NCI-H146 (cell line): ENCODE measurements at places on chromosomes 6 and 20.

DNA sequence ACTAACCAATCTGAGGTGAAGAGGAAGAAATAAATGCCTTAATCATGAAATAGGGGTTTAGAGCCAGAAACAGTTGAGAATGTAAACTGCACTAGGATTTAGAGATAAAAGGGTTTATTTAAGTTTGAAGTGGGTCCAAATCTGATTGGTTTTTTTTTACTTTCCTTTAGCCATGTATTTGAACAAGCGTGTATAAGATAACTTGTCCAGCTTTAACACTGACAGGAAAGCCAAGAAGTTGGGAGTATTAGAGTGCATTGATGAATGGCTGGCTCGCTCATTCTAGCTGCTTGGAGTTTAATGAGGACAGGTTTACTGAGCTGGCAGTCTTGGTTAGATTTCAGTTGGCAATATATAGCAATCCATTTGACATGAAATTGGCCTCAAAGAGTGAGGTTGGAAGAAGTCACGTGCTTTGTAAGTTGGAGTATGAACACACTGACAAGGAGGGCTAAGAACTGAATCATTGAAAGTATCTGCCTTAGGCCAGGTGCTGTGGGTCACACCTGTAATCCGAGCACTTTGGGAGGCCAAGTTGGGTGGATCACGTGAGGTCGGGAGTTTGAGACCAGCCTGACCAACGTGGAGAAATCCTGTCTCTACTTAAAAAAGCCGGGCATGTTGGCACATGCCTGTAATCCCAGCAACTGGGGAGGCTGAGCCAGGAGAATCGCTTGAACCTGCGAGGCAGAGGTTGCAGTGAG lies 13.7 kb downstream of the SRSF3 start:
- no peak for DNase-seq

- peak; percentile 100 for DNase-seq
Measured at GRCh38 chr6:134585517-134585873, 267.6 kb upstream of the SGK1 start.

GRCh38 chr20:38369389-38369788 lies 23.1 kb downstream of the LBP start:
- DNase-seq: no peak

DNA sequence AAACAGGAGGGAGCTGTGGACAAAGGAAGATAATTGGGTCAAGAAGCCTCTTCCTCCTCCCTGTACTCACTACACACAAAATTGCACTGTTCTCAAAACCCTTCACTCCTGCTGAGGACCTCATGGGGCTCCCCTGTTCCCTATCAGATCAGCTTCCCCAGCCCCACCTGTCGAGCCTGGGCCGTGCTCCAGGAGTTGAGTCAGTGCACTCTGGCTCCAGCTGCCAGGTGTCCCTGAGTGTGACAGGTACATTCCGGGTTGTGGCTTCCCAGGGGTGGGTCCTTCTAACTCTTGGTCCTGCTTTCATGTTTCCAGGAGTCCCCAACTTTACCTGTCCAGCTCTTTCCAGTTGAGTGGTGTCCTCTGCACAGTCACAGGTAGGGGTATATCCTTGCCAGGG lies 8.4 kb downstream of the RAB5IF start:
- DNase-seq: peak; percentile 60

- DNase-seq: peak; percentile 69
Measured at GRCh38 chr6:33716890-33717632, 5.6 kb upstream of the UQCC2 start.

GRCh38 chr6:144343701-144344428 lies 58.7 kb downstream of the UTRN start:
- DNase-seq: no peak

GRCh38 chr6:38445925-38446324 lies 193.8 kb downstream of the BTBD9 start:
- no peak for DNase-seq

DNA sequence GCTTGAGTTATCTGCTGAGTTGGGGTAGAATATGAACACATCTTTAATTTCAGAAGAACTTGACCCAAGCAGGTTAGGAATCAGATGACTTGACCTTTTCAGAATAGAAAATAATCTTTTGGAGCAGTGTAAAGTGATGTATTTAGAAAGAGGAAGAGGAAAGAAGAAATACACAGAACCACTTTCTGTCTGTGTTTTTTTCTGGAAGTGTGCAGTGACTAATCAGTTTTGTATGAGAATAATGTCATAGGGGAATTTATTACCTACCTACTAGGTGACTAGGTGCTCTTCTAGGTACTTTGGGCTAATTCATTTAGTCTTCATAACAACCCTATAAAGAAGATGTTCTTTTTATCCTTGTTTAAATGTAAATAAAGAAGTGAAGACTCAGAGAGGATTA lies 3.0 kb downstream of the PPP1R14C start:
- DNase-seq: no peak

- peak; percentile 91 for DNase-seq
Measured at GRCh38 chr20:32819992-32820697, 391 bp downstream of the MAPRE1 start.

DNA sequence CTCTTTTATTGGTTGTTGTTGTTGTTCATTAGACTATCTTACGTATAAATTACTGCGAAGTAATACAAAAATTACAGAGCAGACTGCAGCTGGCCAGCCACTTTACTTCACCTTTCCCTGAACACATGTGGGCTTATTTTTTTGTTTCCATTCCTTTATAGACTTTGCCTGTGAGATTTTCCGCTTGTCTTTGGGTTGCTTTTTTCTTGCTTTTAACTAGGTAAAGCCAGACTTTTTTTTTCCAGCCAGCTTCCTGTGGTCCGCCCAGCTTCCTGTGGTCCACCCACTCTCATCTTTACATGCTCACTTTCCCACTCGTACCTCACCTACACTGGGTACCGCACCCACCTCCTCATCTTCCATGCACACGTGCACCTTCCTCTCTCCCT lies 79.0 kb downstream of the IPCEF1 start:
- peak; percentile 22 for DNase-seq

DNA sequence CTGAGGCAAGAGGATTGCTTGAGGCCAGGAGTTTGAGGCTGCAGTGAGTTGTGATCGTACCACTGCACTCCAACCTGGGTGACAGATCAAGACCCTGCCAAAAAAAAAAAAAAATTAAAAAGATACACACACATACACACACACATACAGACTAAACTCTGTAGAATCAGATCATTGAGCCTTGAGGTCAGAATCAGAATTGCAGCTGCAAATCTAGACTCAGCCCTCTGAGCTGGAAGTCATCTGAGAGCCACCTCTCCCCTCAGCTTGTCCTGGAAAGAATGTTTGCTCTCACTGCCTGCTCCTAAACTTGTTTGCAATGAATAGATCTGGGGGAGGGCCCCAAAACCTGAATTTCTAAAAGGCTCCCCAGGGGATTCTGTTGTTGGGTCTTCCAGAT lies 41.4 kb upstream of the ANGPT4 start:
- no peak for DNase-seq

DNA sequence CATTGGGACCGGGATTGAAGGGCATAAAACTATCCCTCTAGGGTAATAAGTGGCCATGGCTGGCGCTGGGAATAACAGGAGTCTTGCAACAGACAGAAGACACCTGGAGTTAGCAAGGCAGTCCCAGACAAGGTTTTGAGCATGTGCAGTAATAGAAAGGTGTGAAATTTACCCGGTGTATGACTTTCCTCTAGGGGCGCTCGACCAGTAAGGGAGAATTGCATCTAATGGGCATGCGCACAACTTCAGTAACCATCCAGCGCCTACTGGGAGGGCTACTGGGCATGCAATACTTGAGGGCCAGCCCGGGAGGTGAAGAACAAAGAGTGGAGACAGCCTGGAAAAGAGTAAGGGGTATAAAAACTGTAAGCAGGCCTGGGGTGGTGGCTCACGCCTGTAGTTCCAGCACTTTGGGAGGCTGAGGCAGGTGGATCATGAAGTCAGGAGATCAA lies 32.7 kb downstream of the SERPINB6 start:
- DNase-seq: no peak

DNA sequence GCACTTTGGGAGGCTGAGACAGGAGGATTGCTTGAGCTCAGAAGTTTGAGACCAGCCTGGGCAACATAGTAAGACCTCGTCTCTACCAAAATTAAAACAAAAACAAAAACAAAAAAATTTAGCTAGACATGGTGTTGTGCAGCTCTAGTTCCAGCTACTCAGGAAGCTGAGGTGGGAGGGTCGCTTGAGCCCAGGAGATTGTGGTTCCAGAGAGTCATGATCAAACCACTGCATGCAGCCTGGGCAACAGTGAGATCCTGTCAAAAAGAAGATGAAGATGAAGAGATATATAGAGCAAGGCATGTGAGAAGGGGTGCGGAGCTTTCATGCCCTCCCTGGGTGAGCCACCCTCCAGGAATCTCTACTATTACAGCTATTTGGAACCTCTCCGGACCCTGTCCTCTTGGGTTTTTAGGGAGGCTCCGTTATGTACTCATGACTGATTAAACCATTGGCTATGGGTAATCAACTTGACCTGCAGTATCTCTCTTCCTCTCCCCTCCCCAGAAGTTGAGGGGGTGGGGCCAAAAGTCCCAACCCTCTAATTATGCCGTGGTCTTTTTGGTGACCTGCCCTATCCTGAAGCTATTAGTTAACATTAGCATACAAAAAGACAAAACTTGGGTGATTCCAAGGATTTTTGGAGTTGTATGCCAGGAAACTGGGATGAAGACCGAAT lies 9.0 kb downstream of the POLH start:
- DNase-seq: no peak

- no peak for DNase-seq
Measured at GRCh38 chr6:105783333-105783935, 302.7 kb upstream of the PRDM1 start.

- DNase-seq: peak; percentile 83
Measured at GRCh38 chr6:36822506-36823269, 16.6 kb downstream of the CPNE5 start.

DNA sequence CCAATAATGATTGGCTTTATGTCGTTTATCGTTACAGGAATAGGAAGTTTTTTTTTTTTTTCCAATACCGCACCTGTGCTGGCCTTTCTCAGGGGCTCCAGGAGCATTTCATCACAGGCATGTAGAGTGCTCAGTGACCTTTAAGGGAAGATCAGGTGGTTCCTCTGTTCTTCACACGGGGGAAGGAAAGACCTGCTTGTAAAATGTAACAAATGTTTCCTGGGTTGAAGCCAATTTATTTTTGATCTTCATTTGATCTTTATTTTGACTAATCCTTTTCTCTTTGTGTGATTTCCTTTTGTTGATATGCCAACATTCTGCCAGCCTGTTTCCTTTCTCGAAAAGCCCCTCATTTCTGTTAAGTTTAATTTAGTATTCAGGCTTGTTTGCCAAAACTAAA lies 61.9 kb upstream of the HBS1L start:
- no peak for DNase-seq

DNA sequence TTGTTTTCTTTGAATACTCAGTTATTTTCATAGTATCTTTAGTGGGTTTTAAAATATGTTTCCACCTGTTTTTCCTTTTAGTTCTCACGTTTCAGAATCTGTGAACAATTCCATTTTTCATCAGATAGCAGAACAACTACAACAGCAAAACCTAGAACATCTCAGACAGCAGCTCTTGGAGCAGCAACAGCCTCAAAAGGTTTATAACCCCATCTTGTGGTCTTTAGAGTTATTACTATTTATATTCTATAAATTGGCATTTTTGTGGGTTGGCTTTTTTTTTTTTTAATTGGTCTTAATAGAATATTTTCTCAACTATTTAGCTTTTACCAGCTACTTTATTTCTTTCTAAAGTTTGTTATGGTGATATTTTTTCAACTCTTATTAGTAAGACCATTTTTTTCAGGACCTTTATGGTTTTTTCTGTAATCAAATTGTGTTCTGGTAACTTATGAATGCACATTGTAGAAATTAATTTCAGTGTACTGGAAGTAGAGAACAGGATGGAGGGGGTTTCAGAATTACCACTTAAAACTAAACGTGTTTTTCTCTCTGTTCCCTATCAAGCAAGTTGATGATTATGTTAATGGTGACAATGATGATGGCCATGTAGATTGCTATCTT lies 72.2 kb downstream of the SCAF8 start:
- peak; percentile 48 for DNase-seq

GRCh38 chr20:38447931-38448675 lies 13.0 kb upstream of the SNHG17 start:
- DNase-seq: peak; percentile 31

DNA sequence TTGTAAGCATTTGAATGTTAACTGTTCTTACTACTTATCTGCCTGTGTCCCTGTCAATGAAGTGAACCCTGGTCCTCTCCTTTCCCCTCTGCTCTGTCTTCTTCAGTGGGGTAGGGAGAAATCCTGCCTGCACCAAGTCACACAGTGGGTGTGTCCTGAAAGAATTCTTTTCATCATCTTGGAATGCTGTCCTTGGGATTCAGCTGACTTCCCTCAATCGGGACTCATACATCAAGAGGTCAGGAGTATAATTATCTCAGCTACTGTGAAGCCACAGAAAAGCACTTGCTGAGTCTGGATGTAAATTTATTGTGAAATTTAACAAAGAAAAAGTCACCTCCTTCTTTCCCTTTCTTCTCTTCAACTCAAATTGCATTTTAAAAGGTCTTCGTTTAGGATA lies 328.5 kb downstream of the SOX4 start:
- no peak for DNase-seq

DNA sequence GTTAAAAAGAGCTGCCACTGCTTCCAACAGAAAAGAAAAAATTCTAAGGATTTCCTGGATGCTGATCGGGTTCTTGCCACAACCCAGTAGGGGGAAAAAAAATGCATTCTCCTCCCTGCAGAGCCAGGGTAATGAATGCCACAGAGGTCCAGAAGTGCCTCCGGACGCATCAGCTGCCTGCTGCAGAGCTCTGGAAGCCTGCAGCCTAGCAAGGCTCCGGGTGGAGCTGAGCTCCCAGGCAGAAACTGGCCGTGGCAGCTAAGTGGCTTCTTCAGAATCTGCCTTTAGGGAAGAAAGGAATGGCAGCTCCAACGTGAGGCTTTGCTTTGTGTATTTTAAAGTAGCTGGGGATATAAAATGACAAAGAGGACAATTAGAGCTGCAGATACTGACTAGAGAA lies 155.0 kb downstream of the CFAP61 start:
- DNase-seq: peak; percentile 83

GRCh38 chr20:35908007-35908406 lies 46.3 kb downstream of the SCAND1 start:
- DNase-seq: peak; percentile 93

DNA sequence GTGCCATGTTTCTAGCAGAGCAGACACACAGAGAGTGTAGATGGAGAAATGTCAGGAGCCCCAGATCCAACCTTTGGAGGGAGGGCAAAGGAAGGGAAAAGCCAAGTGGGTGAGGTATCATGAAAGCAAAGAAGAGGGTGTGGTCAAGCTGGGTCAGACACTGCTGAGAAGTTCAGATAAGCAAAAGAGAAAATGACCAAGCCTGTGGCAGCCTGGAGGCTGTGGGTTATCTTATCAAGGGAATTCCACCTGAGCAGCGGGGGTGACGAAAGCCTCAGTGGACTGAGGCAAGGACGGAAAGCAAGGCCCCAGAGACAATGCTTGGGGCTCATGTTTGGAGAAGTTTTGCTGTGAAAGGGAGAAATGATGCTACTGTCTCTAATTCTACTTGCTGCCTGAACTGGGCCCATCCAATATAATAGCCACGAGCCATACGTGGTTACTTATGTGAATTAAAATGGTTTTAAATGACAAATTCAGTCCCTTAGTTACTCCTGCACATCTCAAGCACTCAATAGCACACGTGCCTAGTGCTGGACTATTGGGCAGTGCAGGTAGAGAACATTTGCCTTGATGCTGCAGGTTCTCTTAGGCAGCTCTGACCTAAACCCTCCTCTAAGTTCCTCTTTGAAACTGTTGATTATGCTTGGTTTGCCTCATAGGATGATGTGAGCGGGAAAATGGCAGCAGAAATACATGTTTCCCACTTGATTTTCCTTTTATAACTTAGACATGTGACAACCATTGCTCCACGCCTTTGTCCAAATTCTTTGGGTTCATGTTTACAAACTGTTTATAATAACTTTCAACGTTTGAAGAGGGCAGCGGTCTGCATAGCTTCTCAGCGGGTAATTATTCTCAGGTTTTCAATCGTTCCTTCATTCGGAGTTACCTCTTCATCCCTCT lies 63.7 kb downstream of the SLC22A23 start:
- DNase-seq: no peak
